ENCODE measurements at places on chromosomes 11 and 22.
A peak's percentile ranks its signal among the peaks of the same experiment; 100 is the strongest.

- no peak for DNase-seq
Observed at GRCh38 chr11:34029176-34029575, 22.4 kb upstream of the CAPRIN1 start.

DNA sequence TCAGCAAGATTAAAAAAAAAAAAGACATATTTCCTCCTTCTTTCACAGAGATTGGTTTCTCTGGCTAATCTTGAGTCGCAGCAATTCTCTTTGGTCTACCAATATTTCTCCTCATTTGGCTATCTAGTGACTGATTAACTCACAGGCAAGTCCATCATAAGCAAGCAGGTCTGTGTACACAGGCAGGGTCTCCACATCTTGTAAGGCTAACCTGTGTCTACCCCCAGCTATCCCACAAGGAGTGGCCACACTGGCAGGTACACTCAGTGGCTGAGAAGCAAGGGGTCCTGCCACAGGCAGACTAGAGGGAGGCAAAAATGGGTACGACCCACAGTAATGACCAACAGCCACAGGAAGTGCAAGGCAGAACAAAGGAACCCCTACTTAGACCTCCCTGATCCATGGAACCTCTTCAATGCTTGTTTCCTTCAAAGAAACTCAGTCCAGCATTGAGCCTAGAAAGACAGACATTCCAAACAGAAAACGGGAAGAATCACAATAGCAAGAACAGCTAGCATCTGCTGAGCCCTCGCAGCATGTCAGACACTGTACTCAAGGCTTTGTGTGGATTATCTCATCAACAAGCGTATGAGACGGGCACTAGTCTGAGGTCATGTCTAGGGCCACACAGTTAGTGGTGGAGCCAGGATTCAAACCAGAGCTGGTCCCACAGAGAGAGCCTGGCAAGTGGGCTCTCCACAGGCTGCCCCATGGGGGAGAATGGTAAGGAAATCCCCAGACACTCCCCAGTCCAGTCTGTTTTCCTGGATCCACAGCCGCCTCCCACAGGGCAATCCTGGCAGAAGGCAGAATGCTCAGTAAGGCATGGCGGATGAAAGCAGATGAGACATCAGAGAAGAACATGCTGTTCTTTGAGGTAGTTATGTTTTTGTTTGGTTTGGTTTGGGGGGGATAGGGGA is 34.3 kb downstream of the PLEKHA7 start:
- DNase-seq: no peak

DNA sequence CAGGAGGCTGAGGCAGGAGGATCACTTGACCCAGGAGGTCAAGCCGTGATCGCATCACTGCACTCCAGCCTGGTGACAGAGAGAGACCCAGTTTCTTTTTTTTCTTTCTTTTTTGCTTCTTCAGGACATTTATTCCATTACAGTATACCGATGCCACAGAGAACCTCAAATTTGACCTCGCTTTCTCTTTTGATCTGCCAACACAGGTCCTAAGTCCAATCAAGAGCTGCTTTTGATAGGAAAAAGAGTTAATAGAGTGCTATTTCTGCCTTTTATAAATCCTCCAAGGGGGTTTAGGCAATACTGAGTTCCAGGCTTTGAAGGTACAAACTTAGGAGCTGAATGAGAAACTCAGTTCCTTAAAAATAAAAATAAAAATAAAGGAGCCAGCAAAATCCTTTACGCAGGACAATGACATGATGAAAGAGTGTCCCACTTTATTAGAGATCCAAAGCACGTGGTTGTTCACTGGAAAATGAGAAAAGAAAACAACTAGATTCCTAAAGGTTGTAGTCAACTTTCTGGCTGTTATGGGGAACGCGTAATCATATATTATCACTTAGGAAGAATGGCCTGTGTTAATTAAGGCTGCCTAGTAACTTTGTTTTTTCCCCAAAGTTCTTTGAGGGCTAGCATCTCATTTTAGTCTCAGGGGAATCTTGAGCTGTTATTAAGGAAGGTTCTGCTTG is 27.2 kb downstream of the FADD start:
- DNase-seq: no peak

- DNase-seq: no peak
Observed at GRCh38 chr11:126007238-126007637, 55.4 kb downstream of the CDON start.

DNA sequence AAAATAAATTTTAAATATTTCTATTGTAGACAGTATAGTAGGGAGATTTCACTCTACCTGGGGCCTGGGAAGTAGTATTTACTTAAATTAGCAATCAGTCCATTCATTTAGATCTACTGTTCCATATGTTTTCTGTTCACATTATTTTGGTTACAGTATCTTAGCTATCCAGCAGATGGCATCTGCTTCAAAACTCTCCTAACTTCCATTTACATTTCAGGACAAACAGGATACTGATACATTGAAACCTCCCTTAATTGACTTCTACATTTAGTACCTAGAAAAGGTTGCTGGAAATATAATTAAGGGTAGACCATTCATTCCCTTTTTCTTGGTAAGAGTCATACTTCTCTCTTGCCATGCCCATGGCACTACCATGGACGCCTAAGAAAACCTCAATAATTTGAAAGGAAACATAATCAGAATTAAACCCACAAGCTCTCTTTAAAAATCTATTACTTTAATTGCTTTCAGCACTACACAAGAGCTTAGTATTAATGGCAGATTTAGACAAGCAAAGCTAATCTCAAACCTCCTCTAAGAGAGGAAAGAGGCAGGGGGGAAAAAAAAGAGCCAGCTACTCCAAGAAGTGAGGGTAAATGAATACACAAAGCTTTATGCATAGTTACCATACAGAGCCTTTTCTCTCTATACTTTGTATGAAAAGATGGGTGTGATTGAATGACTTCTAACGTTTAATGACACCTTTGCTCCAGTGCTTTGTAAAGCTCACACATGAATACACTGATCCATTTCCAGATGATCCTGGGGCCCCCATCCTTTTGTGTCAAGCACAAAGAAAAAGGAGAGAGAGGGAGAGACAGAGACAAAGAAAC is 131.2 kb upstream of the MTMR2 start:
- DNase-seq: no peak

GRCh38 chr11:65069217-65069616 is 10.9 kb upstream of the NAALADL1 start:
- no peak for DNase-seq

GRCh38 chr11:17163736-17164135 is 44.0 kb downstream of the PIK3C2A start:
- no peak for DNase-seq

DNA sequence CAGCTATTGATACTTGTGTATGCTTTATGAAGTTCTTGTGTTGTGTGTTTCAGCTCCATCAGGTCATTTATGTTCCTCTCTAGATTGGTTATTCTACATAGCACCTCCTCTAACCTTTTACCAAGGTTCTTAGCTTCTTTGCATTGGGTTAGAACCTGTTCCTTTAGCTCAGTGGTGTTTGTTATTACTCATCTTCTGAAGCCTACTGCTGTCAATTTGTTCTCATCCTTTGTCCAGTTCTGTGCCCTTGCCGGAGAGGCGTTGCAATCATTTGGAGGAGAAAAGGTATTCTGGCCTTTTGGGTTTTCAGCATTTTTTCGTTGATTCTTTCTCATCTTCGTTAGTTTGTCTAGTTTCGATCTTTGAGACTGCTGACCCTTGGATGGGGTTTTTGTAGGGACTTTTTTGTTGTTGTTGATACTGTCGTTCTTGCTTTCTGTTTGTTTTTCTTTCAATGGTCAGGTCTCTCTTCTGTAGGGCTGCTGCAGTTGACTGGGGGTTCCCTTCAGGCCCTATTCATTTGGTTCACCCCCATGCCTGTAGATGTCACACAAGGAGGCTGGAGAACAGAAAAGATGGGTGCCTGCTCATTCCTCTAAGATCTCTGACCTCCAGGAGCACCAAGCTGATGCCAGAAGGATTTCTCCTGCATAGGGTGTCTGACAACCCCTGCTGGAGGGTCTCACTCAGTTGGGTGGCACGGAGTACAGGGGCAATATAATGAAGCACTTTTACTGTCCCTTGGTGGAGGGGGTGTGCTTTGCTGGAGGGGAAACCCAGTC is 35.9 kb upstream of the MUC15 start:
- DNase-seq: no peak

- no peak for DNase-seq
Observed at GRCh38 chr11:10900681-10901415, 43.0 kb upstream of the ZBED5 start.

DNA sequence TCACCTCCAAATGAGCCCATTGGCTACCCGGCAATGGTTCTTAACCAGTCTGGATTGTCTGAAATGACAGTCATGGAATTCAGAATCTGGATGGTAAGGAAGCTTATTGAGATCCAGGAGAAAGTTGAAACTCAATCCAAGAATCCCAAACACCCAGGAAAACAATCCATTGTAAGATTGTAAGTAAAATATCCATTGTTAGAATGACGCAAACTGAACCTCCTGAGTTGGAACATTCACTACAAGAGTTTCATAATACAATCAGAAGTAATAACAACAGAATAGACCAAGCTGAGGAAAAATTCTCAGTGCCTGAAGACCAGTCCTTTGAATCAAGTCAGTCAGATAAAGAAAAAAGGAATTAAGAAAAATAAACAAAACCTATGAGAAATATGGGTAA is 22.1 kb downstream of the OR8G5 start:
- no peak for DNase-seq

DNA sequence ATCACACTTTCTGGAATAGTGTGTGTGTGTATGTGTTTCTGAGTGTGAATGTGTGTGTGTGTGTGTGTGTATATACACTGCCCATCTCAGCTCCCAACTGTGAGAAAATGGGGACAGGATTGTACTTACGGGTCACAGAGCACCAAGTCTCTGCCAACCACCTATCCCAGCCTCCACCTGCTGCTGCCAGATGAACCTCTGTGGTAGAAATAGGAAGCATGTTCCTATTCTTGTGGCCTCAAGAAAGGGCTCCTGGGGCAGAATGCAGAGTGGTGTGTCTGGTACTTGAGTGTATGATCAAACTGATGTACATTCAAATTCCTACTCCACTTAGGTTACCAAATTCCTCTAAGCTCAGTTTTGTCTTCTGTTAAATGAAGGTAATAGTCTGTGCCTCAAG is 14.6 kb downstream of the UBASH3B start:
- DNase-seq: no peak

- no peak for DNase-seq
Observed at GRCh38 chr11:109184376-109184775, 237.6 kb upstream of the C11orf87 start.

- DNase-seq: no peak
Observed at GRCh38 chr11:69333149-69333710, 39.3 kb downstream of the MYEOV start.

DNA sequence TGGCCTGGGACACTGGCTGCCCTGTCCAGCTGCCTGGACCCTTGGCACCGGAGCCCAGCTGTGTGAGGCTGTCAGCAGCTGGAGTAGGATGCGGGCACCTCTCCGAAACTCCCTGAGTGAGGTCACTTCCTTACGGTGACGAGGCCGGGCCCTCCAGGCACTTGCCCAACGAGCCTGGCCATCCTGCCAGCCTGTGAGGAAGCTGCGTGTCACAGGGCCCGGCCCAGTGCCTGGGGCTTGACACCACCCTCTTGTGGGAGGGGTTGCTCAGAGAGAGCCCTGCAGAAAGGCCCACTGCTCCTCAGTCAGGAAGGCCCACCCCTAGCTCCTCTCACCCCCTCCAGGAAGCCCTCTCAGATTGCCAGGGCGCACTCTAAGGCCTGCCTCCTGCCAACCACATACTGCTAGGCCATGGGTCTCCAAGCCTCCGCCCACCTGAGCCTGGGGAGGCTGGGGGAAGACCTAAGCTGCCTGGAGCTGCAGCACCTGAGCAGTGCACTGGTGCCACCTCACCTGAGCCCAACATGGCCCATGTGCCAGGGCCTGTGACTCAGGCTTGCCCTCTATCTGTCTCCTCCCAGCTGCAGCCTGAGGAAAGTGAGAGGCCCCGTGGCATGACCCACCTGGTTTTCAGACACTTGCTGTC is 4.3 kb upstream of the PHLDA2 start:
- DNase-seq: peak; percentile 38

DNA sequence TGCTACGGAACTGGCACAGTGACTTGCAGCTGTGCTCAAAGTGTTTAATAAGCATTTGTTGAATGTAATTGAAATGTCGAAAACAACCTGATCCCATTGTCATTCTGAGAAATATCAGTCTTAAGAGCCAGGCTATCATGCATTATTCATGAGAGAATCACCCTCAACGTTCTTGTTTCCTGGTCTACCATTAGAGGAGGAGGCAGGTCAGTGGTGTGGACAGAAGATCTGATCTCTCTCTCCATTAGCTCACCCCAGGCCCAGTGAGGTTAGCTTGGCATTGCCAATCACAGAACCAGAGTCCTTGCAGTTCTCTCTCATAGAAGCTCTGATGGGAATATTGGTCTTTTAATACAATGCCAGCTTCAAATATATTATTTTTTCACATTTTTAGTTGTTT is 121.1 kb upstream of the SPON1 start:
- no peak for DNase-seq

GRCh38 chr11:76230392-76230791 is 24.1 kb upstream of the WNT11 start:
- no peak for DNase-seq

- no peak for DNase-seq
Observed at GRCh38 chr11:1988174-1988573, 9.5 kb downstream of the H19 start.

GRCh38 chr11:68552542-68552941 is 92.0 kb downstream of the PPP6R3 start:
- no peak for DNase-seq

DNA sequence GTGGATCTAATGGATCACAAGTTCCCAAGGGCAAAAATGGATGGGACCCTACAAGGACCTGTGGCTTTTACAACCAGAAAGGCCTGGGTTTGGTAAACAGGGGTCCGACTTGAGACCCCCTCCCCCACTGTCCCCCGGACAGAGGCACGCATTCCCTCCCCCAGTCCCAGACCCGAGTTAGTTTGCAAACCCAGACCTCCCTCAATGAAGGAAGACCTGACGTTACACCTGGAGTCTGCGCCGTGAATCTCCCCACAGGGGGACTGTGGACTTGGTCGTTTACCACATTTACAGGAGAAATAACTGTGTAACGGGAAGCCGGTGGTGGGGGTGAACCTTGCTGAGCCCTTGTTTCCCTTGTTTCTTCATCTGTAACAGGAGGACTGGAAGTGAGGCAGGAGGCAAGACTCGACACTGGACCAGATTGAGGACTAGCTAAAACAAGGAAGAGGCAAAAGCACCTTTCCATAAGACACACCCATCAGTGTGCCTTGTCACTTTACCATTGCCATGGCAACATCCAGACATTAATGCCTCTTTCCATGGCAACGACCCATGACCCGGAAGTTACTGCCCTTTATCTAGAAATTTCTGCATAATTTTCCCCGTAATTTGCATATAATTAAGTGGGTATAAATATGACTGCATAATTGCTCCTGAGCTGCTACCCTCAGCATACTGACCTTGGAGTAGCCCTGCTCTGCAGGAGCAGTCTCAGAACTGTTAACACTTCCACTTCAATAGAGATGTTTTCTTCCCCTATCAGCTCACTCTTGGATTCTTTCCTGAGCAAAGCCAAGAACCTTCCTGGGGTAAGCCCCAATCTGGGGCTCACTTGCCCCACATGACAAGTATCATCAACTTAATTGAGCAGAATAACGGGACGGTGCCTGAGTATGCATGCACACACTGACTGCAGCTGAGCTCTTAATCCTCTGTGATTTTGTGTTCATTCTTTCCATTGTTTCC is 25.4 kb downstream of the PDGFB start:
- no peak for DNase-seq

GRCh38 chr11:70526116-70527045 is 128.1 kb downstream of the CTTN start:
- DNase-seq: no peak

GRCh38 chr11:46632502-46632901 is 15.1 kb downstream of the ATG13 start:
- DNase-seq: no peak

- no peak for DNase-seq
Observed at GRCh38 chr11:47856186-47856585, 8.0 kb upstream of the NUP160 start.

- no peak for DNase-seq
Observed at GRCh38 chr11:134585666-134586610, 173.9 kb upstream of the B3GAT1 start.

All from T-helper 1 cell (primary cell).